ENCODE measurements at places on chromosomes 3 and 15.

- DNase-seq: no peak
These were observed 58.9 kb downstream of the TLE3 start for GRCh38 chr15:70038730-70039392.

DNA sequence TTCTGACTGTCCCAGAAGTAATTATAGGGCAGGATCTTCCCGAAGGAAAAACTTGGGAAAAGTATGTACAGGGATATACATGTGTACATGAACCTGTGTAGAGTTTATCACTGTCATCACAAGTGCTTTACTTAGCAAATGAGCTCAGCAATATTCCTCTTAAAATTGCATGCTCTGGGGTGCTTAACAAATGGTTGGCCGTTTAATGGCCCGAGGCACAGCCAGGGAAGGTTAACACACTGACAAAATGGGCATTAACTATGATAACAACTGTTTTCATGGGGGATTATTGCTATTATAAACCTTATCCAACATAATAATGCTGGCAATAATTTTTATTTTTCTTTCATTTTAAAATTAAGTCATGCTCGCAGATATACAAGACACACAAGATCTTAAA, 459.3 kb downstream of the TUSC7 start:
- no peak for DNase-seq

DNA sequence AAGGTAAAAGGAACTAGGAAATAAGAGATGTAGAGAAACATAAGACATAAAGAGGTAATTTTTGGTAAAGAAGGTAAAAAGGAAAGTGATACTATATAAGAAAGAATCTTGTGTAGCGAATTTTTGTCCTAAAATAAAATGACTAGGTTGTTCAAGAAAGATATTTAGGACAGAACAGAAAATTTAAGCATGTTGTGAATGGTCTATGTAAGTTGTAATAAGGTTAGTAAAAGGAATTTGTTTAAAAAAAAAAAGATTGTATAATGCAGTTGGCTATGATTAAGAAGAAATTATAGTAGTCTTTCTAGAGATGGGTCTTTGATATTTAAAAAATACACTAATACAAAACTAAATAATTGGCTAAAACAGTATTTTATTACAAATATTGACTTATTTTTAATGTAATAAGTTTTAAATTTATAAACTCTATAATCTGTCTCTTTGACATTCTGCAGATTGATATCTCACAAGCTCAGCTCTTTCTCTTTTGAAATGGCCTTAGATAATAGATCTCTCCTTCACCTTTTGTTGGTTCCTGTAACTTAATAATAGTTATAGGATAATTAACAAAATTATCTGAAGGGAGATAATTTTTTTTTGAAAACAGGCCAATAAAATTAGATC, 3.7 kb upstream of the SLC41A3 start:
- DNase-seq: peak; percentile 26

GRCh38 chr15:92075764-92076163, 222.3 kb downstream of the SLCO3A1 start:
- no peak for DNase-seq

- no peak for DNase-seq
These were observed 175.1 kb downstream of the SHQ1 start for GRCh38 chr3:72673011-72673771.

DNA sequence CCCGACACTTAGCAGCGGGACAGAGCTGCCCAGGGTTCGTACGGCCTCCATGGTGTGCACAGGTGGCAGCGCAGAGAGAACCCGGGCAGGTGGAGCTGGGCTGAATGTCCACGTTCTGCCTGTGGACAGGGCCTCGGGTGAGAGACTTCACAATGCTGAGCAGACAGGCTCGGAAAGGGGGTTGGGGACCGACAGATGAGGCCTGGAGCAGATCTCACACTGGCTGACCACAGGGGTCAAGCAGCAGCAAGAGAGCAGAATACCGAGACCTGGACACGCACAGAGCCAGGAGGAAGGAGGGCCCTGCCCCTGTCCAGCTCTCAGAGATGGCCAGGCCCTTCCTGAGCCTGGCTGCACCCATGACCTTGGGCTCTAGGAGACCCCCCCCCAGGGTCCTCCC, 83.0 kb downstream of the VGLL4 start:
- DNase-seq: no peak

- DNase-seq: no peak
These were observed 37.5 kb downstream of the SETMAR start for GRCh38 chr3:4340411-4341335.

GRCh38 chr15:80240276-80240675, 11.7 kb downstream of the CTXND1 start:
- DNase-seq: no peak

DNA sequence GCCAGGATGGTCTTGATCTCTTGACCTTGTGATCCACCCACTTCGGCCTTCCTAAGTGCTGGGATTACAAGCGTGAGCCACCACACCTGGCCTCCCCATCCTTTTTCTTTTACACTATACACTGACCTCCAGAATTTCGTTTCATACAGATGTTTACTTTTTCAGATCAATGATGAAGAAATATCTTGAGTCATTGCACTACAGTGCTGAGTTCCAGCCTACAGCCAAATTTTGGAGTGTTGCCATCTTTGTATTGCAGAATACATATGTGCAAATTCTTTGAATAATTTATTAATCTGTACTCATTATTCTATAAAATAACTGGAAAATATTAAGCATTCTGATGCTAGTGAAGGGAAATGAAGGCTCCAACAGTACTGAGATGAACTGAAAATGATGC, 12.5 kb downstream of the ZPLD1 start:
- DNase-seq: no peak

GRCh38 chr3:184525337-184526087, 36.1 kb upstream of the EPHB3 start:
- DNase-seq: no peak

DNA sequence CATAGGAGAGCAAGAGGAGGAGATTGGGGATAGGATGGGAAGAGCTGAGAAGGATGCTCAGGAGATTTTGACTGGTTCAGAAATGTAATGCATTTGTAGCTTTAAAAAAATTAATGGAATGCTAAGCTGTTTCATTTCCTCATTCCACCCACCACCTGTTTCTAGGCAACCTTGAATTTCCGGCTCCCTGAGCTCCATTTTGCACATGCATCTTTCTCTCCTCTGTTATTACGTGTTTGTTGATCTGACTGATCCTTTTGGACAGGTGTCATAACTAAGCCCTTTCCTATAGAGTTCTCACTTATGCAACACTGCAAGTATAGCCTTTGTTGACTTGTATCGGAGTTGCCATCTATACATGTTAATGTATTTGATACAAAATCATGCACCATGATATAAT, 4.3 kb downstream of the TMPRSS7 start:
- DNase-seq: no peak

DNA sequence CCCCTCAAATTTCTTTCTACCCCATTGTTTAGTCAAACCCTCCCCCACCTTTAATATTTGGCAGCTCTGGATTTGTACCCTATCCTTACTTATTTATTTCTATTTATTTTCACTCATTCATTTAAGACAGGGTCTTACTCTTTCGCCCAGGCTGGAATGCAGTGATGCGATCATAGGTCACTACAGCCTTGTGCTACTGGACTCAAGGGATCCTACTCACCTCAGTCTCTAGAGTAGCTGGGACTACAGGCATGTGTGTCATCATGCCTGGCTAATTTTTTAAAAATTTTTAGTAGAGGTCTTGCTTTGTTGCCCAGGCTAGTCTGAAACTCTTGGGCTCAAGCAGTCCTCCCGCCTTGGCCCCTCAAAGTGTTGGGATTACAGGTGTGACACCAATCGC, 35.4 kb downstream of the ARIH1 start:
- DNase-seq: no peak

DNA sequence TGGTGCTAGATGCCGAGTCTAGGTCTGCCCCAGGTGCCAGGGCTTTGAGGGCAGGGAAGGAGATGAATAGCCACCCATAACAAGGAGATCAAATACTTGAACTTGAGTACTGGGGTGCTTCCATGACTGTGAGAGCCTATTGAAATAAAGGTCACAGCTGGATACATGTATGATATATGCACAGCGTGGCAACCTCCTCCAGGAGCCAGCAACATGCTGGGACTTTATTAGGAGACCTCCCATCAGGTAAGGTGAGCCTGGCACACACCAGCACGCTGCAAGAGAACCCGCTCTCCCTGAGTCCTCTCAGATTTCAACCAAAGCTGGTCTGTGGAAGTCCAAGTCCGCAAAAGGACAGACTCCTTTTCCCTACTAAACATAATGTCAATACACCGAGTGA, 10.5 kb upstream of the HES1 start:
- no peak for DNase-seq

DNA sequence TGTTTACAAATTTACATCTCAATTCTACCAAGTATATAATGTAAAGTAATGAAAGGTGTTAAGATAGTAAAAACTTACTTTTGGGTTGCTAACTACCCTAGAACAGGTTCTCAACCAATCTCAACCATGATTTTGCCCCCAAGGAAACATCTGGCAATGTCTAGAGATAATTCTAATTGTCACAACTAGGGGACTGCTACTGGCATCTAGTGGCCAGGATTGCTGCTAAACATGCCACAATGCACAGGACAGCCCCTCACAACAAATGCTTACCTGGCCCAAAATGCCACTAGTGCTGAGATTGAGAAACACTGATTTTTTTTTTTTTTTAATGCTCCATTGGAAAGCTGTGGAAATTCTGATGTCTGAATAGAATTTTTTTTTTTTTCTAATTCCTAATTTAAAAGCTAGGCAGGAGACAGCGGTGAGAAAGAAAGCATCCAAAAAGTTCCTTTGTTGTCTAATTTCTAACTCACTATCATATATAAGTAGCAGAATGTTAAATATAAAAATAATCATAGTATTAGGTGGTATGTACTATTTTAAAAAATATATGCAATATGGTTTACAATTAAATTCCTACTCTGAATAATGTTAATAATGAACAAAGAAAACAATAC, 81.5 kb downstream of the TJP1 start:
- DNase-seq: no peak

GRCh38 chr3:151112731-151113130, 27.3 kb downstream of the MED12L start:
- DNase-seq: no peak

- no peak for DNase-seq
These were observed 24.5 kb upstream of the NEDD4 start for GRCh38 chr15:56017920-56018319.

GRCh38 chr15:79812541-79812940, 84.3 kb downstream of the MTHFS start:
- DNase-seq: no peak

DNA sequence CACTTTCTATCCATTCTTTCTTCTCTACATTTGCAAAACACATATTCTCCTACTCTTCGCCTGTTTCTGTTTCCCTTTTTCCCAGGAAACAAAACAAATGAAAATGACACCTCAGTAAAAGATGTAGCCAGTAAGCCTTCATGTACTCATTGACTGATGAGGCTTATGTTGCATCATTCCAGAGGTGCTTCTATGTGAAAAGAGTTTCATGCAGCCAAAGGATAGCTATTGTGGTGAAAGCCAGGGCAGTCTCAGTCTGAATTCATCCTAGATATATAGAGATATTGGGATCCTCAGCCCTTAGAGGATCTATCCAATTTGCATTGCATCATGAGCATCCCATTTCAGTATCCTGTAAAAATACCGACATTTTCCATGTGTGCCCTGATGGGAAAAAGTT, 267.3 kb downstream of the GAP43 start:
- no peak for DNase-seq

- DNase-seq: peak; percentile 85
These were observed 56.0 kb downstream of the ZMAT3 start for GRCh38 chr3:179015551-179016020.

GRCh38 chr15:45606413-45606812, 19.2 kb downstream of the BLOC1S6 start:
- DNase-seq: no peak

DNA sequence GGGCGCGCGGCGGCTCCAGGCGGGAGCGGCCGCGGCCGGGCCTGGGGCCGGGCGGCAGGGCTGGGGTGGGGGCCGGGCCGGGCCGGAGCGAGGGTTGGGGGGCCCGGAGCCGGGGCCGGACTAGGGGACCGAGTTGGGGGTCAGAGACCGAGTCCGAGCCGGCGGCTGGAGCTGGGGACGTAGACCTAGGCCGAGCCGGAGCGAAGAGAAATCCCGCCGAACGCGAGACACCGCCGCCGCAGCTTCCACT, 37.3 kb downstream of the HMCES start:
- DNase-seq: no peak

DNA sequence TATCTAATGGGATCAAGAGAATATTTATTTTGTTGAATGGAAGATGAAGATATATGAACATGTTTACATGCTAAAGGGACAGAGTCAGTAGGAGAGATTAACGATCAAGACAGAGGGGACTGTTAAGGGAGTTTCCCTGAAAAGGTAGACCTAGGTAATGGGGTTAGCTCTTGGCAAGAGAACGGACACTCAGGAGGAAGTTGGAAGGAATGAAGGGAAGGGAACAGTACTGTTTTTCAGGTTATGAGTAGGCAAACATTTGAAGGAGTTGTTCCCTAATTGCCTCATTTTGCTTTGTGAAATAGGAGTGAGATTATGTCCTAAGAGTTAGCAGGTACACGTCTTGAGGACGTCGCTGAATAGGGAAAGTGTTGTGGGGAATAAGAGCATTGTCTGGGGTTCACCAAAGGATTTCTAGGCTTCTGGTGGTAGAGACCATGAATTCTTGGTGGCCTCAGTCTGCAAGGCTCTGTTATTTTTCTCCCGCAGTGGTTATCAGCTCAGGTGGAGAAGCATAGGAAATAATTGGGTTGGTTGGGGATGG, 41.3 kb downstream of the PDE8A start:
- DNase-seq: no peak

- peak; percentile 85 for DNase-seq
These were observed 7.4 kb downstream of the SQOR start for GRCh38 chr15:45641999-45642932.

DNA sequence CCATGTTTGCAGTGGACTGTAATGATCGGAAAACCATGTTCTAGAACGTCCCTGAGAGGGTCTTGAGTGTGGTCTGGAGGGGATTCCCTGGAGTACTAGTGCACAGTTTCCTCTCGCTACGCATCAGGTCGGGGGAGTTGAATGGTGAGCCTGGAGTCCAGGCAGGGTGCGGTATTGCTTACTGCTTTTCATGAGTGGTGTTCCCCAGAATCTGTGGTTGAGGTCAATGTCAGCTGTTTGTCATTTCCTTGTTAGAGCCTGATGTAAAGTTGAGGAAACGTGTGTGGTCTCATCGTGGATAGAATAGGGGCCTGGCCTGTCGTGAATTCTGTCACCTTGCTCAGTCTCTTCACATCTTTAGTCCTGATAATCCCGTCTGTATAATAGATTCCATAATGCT, 328.2 kb upstream of the LRRFIP2 start:
- DNase-seq: no peak

- no peak for DNase-seq
These were observed 158.1 kb downstream of the DIPK2A start for GRCh38 chr3:144129536-144130214.

DNA sequence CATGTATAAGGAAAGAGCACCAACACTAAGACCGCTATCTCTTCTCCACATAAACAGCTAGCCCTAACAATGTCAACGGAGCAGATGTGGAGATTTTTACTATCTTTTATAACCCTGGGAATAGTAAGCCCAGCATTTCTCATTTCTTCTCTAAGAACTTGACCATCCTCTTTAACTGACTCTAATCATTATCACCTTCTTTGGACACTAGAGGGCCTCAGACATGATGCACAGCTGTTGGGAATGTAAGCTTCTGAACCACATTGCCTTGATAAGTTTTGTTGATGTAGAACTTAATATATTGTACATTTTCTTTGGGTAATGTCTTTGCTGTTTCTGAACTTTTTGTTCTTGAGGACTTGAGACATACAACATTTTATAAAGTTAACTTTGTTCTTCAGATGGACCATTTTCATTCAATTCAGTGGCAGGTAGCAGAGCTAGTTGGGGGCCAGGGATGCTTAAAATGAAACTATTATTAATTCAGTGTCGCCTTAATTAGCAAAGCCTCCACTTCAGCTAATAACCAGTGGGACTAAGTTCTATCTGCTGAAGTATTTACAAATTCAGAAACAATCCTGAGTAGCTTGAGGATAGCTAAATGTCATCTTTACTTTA, 9.6 kb upstream of the TAGLN3 start:
- DNase-seq: peak; percentile 80
